ENCODE measurements at places on chromosomes 7 and 10. TPM values are rescaled to one million over a fixed set of nuclear protein-coding genes. Genes with fewer than 3 reads are reported as not detected.

PON1 gene
- 0.42 TPM for total RNA-seq

WNT16 gene
- not detected for total RNA-seq

PRKAR2B gene
- total RNA-seq = 6.1 TPM

OPALIN gene
- total RNA-seq = not detected

IFIT2 gene
- total RNA-seq = 18.7 TPM

NRCAM gene
- total RNA-seq = 10.6 TPM

DNAJC9 gene
- 17.6 TPM for total RNA-seq

TMEM176A gene
- 48.8 TPM for total RNA-seq

TAS2R41 gene
- not detected for total RNA-seq

ZPBP gene
- total RNA-seq = not detected

DRGX gene
- total RNA-seq = not detected

SPDYE6 gene
- total RNA-seq = not detected

NFE2L3 gene
- 5.9 TPM for total RNA-seq

SUN3 gene
- total RNA-seq = not detected

FXYD4 gene
- 6.0 TPM for total RNA-seq

CHN2 gene
- 5.5 TPM for total RNA-seq

GIMAP1 gene
- 11.3 TPM for total RNA-seq

SLC35G1 gene
- total RNA-seq = 3.7 TPM

RNF32 gene
- total RNA-seq = 0.85 TPM
